Jurkat, Clone E6-1 (cell line): ENCODE measurements at places on chromosomes 4 and X.
A peak's percentile ranks its signal among the peaks of the same experiment; 100 is the strongest.

DNA sequence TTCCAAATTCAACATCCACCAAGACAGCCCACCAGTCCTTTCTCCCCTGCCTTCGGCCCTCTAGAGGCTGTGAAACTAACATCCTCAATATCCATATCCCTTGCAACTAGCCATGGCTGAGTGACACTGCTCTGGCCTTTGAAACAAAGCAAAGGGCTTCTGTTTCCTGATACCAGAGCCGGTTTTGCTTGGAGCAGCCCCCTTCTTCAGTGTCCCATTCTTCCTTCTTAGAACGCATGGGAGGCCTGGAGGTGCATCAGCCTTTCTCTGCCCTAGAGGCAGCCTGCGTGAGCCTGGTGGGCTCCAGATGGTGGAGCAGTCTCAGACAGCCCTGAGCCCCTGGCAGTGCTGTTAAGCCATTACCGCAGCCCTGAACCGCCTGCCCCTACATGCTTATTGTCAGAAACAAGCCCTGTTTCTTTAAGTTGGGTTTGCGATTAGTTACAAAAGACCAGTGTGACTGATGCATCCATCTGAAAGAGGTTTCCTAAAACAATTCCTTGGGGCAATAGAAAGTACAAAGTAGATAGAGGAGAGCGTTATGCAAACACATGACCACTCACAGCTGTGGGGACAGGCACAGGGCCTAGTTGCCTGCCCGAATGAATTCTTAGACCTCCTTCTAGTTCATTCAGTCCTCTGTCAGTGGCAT is 74.1 kb downstream of the EVC start:
- no peak for DNase-seq

GRCh38 chrX:3938587-3938986 is 225.1 kb upstream of the PRKX start:
- no peak for DNase-seq

DNA sequence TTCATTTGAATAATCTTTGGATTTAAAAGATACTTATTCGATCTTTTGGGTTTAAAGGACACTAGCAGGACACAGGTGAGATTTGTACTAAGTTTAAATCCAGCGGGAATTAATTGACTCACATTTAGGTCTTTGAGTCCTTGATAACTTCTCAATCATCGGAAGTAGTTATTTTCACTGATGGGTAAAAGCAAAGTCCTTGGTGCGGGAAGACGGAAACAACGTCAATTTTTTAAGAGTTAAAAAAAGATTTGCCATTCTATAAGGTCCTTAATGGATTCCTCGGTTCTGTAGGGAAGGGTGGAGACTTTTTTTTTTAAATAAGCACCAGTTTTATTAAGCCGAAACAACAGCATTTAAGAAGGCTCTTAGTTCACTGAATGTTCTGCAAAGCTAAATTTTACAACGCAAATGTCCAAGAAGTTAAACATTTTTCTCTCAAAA is 2.9 kb downstream of the TMSB4X start:
- no peak for DNase-seq

DNA sequence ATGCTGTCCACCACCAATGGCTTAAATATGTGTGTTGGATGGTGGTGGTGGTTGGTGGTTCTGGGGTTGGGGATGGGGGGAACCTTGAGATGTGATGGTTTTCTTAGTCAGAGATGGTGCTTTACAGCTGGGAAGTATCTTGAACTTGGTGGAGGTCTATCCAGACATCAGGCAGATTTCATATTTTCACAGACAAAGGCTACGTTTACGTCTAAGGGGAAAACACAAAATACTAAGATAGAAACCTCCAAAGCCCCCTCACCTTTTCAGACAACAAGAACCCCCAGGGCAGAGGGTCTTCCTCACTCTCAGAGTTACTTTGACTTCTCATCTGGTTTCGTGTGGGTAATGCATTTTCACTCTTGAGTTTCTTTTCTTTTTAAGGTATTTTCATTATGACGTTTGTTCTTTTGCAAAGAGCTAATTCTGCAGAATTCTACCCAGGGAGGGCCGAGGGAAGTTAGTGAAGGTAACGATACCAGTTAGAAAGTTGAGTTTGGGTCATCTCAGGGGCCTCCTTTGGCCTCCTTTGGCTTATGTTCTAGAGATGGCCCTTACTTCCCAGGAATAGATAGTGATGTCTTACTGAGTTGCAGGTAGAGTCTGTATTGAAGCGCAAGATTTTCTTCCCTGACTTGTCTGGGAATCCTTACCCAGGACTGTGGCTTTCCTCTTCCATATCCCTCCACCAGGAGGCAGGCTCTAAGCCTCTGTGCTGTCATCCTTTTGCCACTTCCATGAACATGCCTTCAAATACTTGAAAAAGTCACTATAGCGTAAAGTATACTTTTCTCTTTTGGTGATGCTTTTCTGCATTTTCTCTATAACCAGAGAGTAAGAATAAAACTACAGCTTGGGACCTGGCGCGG is 31.9 kb downstream of the RHOH start:
- no peak for DNase-seq

- DNase-seq: peak; percentile 67
Observed at GRCh38 chrX:14095702-14096101, 66.0 kb upstream of the GEMIN8 start.

GRCh38 chr4:76691807-76692582 is 205.9 kb downstream of the SOWAHB start:
- DNase-seq: no peak

DNA sequence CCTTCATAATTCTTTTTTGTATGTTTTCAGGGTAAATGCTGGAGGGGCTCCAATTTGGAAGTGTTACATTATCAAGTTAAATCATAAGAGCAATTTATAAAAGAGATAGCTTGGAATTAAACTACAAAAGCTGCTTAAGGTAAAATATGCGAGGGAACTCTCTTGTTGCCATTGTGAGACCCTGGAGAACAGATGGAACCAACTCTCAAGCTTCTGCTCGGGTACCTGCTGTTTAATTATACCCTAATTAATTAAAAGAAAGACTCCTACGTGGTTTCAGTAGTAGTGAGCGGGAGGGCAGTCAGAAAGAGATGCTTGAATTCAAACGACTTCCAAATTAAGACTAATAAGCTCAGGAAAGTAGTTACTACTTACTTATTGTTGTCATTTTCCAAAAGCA is 313.1 kb upstream of the TACR3 start:
- no peak for DNase-seq

DNA sequence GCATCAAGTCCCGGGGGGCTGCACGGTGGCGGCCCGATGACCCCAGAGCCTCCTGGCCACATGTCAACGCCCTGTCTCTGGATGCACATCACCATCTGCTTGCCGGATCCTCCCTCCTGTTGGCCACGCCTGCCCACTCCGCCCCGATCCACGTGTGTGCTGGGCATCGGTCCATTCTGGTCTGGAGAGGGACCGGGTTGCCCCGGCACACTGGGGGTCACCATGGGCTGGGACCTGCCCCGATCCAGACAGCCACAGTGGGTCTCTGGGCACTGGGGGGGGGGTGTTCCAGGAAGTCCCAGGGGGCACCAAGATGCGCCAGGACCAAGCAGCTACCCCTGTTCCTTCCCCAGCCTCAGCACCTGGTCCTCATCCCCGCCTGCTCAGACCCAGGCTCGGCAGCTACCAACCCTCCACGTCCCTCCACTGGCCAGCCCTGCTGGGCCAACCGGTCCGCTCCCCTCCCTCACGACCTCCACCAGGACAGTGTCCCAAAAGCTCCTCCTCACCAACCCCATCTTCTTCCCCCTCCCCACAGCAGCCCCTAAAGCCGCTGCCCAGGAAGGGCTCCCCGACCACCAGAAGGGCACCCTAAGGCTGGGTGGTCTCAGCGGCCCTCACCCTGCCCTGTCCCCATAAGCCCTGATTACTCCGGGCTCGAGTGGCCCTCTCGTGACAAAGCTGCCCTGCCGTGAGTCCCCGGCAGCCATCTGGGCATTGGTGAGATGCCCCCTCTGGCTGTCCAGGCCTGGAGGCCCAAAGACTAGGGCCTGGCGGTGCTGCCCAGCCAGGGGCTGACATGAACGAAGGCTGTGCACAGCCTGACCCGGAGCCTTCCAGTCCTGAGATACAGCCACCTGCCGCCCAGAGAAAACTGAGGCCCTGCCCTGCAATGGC is 4.6 kb downstream of the CTBP1 start:
- DNase-seq: no peak

GRCh38 chr4:184514121-184514988 is 40.0 kb upstream of the IRF2 start:
- no peak for DNase-seq

DNA sequence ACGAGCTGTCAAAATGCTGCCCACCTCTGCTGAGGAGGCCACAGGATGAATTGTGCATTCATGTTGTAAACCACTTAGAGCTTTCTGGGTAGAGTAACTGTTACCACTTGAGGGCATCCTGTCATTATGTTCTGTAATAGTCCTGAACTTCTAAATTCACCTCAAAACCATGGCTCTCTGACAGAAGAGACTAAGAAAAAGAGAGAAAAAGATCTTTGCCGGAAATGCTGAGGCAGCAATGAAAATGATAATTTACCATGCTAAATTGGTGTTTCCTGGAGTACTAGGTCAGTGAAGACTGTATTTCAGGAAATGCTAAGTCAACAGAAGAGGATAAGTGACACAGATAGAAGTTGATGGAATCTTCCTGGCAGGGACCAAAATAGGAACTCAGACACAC is 942.3 kb upstream of the SLIT2 start:
- no peak for DNase-seq

DNA sequence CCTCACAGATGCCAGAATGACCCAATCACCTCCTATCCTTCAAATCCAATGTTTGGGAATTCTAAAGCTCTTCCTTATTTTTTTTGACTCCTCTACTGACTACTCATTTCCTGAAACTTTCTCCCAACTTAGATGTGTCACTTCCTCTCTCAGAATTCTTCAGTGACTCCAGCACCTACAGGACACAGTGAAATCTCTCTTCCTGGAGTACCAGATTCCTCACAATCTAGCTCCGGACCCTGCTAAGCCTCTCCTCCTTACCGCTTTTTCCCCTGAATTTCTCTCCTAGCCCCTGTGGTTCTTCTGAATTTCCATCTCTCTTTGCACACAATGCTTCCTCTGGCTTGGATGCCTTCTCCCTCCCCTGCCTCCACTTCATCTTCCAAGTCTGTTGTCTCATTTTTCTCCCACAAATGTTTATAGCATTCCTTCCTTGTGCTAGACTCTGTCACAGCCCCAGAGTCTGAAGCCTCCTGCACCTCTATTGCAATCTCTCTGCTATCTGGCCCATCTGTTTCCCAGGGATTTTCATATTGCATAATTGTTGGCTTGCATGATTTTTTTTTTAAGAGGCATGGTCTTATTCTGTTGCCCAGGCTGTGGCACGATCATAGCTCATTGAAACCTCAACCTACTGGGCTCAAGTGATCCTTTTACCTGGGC is 80.1 kb downstream of the ANAPC4 start:
- no peak for DNase-seq

DNA sequence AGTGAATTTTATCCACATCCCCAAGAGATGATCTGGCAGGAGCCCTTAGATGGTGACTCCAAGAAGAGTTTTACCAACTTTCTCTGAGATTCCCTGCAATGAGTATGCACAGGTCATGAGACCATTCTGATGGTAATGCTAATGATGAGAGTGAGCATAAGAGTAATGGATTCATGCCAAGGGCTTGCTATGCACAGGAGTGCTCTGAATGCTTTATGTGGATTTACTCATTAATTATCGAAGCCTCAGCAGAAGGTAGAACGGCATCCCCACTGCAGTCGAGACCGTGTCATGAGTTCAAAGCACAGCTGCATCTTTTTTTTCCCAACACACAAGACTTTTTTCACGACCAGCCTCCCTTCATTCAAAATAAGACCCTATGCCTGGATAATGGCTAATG is 355.0 kb downstream of the RAB28 start:
- no peak for DNase-seq

GRCh38 chr4:173264245-173264644 is 69.9 kb downstream of the HMGB2 start:
- no peak for DNase-seq

- DNase-seq: no peak
Observed at GRCh38 chr4:90207887-90208454, 80.8 kb downstream of the CCSER1 start.

DNA sequence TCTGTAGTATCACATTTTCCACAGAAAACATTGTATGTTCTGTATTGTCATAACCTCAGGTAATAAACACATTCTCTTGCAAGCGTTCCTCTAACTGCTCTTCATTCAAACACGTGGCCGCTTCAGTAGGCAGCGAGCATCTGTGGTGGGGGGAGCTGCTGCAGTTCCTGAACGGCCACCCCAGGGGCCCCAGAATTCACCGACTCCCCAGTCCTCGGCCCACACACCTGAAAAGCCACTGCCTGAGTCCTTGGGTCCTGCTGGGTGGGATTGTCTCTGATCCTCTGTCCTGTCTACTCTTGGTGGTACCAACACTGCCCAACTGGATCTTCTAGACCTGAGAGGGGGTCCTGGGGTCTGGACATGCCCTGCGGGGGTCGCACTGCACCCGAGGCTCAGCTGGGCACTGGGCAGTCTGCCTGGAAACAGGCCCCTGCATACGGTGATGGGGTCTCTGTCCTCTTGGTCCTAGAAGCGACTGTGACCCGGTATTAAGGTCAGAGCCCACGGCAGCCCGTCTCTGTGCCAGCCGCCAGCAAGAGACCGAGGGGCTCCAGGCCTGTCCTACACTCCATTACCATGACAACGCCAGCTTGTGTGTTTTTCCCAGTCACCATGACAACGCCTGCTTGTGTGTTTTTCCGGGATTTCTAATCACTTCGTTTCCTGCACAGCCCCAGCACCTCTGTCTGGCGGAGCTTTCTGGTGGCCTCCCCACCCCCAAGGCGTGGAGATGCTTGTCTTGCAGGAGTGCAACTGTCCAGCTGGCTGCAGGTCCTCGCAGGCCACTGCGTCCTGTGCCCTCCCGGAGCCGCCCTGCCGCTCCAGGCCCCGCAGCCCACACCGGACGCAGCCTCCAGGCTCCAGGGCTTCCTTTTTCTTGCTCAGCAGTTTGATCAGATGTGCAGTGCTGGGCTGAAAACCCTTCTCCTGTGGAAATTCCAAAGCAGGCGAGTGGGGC is 16.0 kb downstream of the CTBP1 start:
- DNase-seq: no peak

GRCh38 chr4:107600983-107601382 is 119.1 kb downstream of the PAPSS1 start:
- DNase-seq: no peak

DNA sequence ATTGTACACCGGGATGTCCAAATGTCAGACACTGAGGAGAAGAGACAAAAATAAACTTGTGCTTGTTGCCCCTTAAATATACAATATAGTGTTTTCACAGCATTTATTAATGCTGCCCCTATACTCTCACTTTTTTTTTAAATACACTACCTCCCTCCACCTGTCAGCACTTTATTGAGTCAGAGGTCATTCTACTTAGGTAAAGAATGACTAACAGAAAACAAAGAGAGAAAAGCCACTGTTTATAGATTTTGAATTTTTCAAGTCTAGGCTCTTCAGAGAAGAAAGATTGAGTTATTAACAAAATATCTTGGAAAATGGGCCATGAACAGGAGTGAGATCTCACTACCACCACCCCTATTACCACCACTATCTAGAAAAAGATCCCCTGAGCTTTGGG is 58.1 kb downstream of the NIPAL1 start:
- DNase-seq: no peak

- no peak for DNase-seq
Observed at GRCh38 chr4:188811121-188811520, 671.9 kb downstream of the TRIML1 start.
